RCC 7860 (cell line): ENCODE measurements at places on chromosomes 7 and 10.
A peak's percentile ranks its signal among the peaks of the same experiment; 100 is the strongest.

DNA sequence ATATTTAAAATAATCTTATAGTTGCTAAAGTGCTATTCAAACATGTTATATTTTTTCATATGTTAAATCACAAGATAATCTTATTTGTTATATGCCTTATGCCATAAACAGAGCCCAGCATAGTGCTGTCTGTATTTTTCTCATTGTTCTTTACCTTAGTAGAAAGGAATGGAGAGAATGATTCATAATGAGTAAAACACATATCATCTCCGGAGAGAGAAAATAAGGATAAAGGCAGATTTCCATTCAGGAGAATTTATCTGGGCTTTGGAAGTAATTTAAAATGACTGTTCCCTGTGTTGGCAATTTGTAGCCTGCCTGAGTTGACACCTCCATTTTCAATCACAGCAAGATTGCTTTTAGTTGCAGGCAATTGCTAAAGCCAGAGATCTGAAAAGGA, 30.2 kb downstream of the CHN2 start:
- no peak for DNase-seq

- no peak for DNase-seq
These were observed 8.7 kb upstream of the BHLHA15 start for GRCh38 chr7:98202367-98203195.

GRCh38 chr7:12211711-12212485, 804 bp downstream of the TMEM106B start:
- no peak for DNase-seq

- DNase-seq, result no peak
These were observed 4.7 kb upstream of the CREB5 start for GRCh38 chr7:28407651-28408050.

DNA sequence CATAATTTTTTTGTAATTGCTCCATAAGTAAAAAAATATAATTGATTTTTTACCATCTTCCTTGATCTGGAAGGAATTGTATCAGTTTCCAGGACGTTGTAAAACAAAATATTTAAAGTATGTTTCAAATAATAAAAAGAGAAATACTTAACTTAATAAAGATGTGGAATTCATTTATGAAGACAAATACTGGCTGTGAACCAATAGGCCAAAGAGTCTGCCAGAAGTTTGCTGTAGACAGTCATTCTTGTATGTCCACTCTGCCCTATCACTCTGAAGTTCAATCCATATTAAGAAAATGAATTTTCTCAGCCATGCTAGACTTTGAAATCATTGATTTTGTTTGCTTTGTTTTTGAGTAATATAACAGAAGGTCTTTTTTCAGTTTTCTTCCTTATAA, 256.4 kb downstream of the TRIL start:
- DNase-seq, result no peak

- no peak for DNase-seq
These were observed 171.9 kb downstream of the FGFR2 start for GRCh38 chr10:121426307-121426706.

GRCh38 chr7:50069613-50070012, 23.4 kb downstream of the ZPBP start:
- DNase-seq, result no peak

GRCh38 chr7:130793855-130794618, 60.0 kb upstream of the KLF14 start:
- DNase-seq, result no peak

DNA sequence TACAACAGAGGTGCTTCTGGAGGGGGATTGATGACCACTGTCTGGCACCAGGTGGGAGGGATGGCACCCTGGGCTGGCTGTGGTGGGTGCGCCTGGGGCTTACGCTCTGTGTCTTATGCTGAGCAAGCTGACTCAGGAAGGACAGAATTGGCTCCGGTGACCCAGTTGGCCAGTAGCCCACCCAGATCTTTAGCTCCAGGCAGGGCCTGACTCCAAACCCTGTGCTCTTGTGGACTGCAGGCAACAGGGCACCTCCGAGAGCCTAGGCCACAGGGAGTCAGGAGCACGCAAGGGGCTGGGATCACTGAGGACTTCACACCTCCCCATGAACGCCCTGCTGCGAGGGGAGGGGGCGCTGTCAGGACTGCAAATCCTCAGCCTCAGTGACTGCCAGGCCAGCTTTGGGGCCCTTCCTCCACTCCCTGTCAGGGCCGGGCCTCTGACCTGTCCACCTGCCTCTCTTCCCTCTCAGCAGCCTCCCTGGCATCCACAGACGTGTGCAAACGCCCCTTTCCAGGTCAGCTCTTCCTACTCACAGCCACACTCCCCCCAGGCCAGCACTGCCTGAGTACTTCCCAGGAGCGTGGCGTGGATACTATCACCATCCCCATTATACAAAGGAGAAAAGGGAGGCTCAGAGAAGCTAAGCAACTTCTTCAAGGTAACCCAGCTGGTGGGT, 118.7 kb downstream of the SLIT1 start:
- DNase-seq, result no peak

DNA sequence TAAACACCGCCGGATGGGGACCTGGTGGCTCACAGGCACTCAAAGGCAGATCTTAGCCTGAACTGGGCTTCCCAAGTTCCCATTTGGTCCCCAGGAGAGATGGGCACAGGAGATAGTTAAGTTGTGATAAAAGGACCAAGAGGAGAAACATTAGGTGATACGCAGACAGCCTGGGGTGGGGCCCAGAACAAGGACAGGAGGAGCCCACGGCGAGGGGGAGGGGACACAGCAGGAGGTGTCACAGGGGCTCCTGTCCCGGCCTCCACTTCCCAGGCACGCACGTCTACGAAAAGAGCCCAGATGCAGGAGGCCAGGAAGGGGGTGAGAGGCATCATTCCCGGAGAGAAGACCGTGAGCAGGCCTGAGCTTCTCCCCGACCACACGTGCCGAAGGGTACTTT, 16.3 kb upstream of the DNAAF5 start:
- no peak for DNase-seq

DNA sequence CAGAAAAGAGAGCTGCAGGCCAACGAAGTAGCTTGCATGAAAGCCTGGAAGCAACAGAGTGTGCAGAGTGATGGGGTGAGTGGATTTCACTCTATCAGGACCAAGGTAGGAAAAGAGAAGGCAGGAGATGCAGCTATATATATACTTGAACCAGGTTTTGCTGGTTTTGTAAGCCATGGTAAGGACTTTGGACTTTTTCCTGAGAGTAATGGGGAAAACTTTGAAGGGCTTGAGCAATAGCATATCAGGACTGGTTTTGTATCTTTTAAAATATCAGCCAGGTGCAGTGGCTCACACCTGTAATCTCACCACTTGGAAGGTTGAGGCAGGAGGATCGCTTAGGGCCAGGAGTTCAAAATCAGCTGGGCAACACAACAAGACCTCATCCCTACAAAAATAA, 120.6 kb upstream of the NRP1 start:
- no peak for DNase-seq

DNA sequence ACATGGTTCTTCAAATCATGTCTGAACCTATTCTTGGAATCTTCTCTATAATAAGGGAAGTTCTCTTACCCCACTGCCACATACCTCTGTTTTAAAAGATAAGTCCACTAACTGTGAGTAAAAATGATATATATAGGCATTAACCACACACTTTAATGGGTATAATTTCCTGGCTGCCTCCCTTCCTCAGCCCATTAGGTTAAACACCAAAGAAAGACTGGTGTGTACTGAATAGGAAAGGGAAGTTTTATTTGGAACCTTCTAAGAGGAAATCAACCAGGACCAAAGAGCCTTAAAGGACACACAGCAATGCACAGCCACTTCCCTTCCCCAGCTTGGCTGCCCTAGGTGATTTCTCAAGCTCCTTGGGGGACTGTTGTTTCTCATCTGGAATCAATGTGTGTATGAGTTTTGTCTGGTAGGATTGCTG, 5.0 kb upstream of the WBP1L start:
- DNase-seq, result no peak

DNA sequence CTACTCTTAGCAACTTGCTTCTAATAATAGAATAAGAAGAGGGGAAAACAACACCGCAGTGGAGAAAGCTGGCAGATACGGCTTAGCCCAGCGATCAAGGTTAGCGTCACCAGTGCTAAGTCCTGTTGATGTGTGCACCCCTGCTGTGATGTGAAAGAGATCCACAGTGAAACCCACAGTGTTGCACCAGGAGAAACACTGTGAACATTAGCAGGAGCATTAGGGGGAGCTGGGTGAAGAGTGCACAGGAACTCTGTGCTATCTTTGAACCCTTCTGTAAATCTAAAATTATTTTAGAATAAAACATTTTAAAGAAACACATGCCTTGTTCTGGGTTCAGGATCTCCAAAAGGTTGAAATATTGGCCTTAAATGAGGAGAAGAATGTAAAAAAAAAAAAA, 154.1 kb upstream of the UNC5B start:
- DNase-seq, result no peak

- peak; percentile 42 for DNase-seq
These were observed 25.1 kb downstream of the ZNF467 start for GRCh38 chr7:149748076-149748874.

DNA sequence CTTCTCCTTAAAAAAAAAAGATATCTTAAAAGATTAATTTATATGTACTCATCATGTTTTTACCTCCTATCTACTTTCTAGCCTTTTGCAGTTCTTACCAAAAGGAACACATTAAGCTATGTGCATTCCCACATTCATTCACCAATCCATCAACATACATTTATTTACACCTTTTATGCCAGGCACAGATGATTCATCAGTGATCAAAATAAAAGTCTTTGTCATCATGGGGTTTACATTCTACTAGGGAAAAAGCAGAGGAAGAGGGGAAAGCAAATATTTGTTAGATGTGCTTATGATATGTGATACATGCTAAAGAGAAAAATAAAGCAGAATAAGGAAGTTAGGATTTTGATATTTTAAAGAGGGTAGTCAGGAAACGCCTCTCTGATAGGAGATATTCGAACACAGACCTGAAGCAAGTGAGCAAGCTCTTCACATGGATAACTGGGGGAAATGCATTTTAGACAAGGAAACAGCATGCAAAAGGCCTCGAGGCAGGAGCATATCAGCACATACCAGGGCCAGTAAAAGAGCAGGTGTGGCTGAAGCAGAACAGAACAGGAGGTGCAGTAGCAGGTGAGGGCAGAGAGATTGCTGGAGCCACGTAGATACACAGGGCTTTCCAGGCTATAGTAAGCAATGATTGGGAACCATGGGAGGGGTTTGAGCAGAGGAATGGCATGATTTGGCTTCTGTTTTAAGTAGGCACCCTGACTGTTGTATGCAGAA, 67.4 kb downstream of the REEP3 start:
- no peak for DNase-seq

- DNase-seq, result no peak
These were observed 35.4 kb downstream of the KIAA1549 start for GRCh38 chr7:138945821-138946220.

GRCh38 chr7:18770822-18771221, 275.3 kb downstream of the HDAC9 start:
- DNase-seq, result no peak

- no peak for DNase-seq
These were observed 271.9 kb downstream of the KIF20B start for GRCh38 chr10:89973326-89973725.

GRCh38 chr10:84353052-84353803, 24.8 kb downstream of the CCSER2 start:
- no peak for DNase-seq

- no peak for DNase-seq
These were observed 259.6 kb upstream of the POM121L12 start for GRCh38 chr7:52775876-52776275.

DNA sequence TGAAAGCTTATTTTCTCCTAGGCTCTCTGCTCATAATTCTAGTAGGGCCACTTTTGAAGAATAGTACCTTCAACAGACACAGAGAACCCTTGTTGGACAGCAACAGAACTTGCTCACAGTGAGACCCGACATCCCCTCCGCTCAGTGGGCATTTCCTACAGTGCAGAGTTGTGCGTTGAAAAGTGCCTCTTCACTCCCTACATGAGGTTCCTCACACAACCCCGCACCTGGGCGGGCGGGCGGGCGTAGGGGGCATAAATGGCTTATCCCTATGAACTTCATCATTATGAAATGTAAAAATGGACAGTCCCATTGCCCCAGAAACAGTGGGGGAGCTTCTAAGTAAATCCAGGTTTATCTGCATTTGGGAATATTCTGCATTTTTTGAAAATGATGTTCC, 174.9 kb downstream of the MGMT start:
- no peak for DNase-seq

GRCh38 chr7:47293884-47294555, 287.9 kb downstream of the TNS3 start:
- DNase-seq, result no peak

- DNase-seq, result no peak
These were observed 557.4 kb upstream of the ADARB2 start for GRCh38 chr10:2294739-2295138.

- no peak for DNase-seq
These were observed 104.1 kb upstream of the FOXP2 start for GRCh38 chr7:114310345-114311110.

- DNase-seq, result peak; percentile 19
These were observed 352.1 kb downstream of the FRMD4A start for GRCh38 chr10:13978533-13979115.

GRCh38 chr10:125684581-125684980, 1.6 kb upstream of the TEX36 start:
- no peak for DNase-seq

DNA sequence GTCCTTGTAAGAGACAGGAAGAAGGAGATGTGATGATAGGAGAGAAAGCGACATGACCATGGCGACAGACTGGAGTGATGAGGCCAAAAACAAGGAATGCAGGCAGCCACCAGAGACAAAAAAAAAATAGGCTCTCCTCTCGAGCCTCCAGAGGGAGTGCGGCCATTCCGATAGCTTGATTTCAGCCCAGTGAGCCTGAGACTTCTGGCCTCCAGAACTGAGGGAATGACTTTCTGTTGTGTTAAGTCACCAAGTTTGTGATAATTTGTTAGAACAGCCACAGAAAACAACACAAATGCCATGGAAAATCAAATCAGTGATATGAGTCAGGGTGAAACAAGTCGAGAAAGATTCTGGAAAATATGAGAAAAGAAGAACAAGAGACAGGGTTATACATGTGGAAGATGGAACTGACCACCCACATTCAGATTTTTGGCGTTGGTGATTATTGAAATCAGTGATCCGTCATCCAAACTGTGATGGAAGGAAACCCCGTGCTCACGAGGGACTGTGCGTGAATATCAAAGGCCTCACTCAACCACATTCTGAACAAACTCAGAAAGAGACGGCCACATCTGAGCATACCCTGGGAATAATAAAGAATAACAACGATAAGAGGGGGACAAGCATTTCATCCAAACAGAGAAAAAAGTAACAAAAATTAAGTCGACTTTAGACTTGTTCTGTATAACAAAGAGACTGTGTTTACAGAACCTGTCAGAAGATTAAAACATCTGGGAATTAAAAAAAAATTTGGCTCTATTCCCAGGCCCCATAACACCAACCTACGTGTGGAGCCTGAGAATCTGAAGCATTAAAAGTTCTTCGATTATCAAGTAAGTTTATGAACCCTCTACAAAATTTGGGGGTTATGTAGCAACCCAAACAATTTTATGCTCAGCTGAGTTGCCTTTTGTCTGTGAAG, 72.1 kb downstream of the EEPD1 start:
- DNase-seq, result no peak

DNA sequence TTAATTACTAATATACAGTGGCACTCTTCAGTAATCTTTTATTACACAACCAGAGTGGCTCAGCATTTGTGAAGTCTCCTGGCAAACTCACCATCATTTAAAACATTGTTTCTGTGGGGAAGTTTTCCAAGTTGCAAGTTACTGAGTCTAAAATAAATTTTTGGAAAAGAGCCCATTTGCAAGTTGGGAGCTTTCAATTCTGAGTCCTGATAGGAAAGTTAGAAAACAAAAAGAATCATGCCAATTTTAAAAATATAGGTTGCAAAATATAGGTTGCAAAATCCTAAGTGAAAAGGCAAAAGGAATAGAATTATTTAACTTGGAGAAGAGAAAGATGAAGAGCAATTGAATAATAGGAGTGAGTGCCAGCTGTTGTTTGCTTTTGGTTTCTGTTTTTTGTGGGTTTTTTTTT, 378.8 kb upstream of the C7orf33 start:
- DNase-seq, result no peak
